ENCODE measurements at places on chromosomes 4 and X.

- DNase-seq, result no peak
These were observed 8.1 kb downstream of the JAKMIP1 start for GRCh38 chr4:6192245-6192644.

DNA sequence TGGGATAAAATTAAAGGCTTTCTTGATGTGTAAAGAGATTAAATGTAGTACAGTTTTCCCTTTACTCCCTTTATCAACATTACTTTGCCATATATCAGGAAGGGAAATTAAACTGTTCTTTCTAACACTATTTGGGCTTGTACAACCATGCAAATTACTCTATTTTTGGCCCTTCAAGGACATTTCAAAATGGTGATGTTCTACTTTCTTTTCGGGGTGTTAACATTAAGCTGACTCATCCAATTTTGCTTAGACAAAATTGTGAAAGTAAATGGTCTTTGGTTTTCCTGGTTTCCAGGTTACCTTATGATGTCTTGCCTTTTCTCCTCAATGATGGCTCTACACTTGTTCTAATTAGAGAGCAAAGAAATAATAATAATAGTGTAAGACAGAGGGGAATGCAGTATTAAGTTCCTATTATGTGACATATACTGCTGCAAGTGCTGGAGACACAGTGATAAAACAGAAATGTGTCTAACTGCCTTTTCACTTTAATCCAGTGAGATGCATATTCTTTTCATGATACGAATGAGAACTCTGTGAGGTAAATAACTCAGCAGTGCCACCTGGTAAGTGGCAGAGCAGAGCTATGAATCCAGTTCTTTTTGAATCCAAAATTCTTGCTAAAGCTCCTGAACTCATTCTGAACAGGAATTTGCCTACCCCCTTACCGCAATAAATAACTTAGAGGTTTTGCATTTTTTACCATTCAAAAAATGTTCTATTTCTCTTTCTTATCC is 35.7 kb upstream of the PDE5A start:
- DNase-seq, result no peak

DNA sequence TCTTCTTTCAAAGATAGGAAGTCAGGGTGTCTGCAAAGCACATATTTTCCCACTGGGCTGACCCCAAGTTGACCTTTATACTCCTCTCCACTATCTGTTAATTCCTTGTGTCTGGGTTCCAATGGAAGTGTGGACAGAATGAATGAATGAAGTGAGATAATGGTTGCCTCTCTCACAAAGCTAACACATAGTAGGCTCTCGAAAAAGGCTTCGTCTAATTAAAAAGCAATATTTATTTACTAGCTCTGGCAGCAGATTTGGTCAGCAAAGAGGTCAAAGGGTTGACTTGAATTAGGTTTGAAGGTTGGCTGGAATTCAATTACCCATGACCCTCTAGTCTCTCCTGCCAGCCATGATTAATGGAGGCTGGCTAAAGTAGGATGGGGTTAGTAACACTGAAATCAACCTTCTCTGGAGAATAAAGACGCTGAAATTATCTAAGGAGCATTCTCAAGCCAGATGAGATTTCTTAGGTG is 280.3 kb upstream of the KLF3 start:
- no peak for DNase-seq

GRCh38 chr4:22233230-22233629 is 282.6 kb downstream of the ADGRA3 start:
- DNase-seq, result no peak

DNA sequence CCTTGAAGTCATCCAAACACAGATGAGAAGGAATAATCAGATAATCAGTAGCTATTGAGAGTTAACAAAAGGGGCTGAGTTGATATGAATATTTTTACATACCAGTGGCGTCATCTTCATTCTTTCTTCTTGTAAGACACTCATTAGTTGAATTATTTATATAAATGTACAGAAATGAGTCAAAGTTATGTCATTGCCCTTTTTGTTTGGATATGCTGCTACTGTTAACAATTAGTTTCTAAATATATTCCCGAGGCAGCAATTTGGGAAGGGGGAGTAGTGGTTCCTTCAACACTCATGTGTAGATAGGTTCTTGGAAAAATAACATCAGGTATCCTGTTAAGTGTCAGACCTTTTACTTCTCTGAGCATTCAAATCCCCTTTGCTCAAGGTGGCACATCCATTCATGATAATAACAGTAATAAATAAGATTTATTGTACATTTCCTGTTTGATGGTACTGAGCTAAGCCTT is 436.6 kb downstream of the SPRY1 start:
- no peak for DNase-seq

GRCh38 chr4:169811476-169811875 is 53.7 kb upstream of the HPF1 start:
- no peak for DNase-seq

- DNase-seq, result no peak
These were observed 11.7 kb downstream of the ARX start for GRCh38 chrX:25004040-25004439.

DNA sequence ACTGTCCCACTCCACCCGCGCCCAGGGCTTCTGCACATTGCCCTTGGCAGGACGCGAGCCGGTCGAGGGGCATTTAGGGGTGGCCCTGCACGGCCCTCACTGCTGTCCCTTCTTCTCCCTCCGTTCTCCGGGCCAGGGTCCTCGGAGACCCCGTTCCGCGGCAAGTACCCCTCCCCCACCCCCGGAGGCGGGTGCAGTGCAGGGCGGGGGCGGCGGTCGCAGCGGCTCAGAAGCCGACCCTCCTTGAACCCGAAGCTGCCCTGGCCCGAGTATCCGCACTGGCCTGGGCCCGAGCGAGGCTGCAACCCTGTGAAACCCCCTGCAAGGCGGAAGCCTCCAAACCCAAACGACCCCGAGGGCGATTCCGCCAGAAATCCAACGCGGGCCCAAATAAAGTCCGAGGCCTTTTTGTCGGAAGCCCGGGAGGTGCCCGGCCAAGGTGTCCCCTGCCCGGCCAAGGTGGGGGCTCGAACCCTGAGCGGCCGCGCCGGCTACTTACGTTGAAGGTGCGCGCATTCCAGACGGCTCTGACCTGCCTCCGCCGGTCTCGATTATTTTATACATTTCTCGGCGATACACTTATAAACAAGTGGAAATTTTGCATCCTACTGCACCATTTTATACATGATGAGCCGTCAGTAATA is 53.1 kb upstream of the TMEM33 start:
- no peak for DNase-seq

- no peak for DNase-seq
These were observed 10.8 kb downstream of the DAPP1 start for GRCh38 chr4:99827454-99827853.

DNA sequence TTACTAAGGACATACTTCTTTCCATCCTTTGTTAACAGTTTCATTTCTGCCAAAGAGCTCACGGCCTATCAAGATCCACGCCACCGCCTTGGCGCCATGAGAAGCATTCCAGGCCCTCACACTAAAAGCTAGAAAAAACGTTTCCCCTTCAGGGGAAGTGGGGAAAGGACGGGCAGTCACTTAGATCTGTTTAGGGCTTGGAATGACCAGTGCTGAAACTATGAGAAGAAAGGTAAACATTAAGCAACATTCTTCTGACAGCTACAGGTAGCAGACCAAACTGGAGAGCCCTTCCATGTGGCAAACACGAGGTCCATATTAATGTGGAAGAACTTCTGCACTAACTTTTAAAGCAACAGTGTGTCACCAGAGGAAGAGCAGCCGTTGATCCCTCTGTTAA is 146.7 kb downstream of the SH3KBP1 start:
- DNase-seq, result no peak

DNA sequence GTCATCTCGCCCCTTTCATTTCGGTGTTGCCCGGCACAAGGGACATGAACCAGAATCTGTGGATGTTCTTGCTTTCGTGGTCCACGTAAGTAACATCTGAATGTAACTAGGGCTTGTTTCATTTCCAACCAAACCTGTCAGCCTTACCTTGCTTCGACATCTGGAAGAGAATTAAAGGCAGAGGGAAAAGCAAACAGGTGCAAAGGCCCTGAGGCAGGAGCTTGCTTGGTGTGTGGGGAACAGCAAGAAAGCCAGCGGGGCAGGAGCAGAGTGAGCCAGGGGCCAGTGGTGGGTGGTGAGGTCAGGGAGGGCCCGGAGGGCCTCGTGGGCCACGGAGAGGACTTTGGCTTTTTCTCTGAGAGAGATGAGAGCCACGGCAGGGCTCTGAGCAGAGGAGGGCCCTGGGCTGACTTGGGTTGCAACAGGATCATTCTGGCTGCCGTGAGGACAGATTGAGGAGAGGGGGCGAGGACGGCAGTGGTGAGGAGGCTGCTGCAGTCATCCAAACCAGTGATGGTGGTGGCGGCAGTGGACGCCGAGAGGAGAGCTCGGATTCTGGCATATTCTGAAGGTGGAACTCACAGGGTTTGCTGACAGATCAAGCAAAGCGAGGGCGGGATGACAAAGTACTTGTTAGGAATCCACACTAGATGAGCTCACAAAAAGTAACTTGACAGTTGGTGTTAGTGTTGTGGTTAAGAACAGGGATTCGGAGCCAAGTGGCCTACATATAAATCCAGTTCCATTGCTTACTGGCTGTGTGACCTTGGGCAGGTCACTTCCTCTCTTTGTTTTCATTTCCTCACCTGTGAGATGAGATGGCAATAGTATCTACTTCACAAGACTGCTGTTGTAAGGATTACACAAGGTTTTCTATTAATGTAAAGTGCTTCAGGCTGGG is 6.8 kb upstream of the WDR13 start:
- DNase-seq, result no peak

DNA sequence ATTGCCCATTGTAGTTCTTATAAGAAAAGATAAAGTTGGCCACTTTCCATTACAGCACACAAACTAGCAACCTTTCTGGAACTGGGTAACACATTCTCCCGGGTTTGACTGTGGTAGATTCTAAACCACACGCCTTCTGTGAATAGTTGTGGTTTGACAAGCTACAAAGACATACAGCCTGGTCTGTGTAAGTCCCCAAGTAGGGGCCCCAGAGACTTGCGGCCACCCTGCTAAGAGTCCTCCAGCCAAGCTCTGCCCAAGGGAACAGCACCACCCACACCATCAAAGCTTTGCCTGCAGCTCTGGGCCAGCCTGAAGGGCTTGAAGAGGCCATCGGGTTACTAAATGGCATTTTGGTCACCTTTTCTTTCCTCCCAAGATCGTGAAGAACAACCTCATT is 203.4 kb downstream of the MAML3 start:
- DNase-seq, result peak; percentile 72

GRCh38 chr4:17704020-17704650 is 77.3 kb downstream of the FAM184B start:
- DNase-seq, result no peak

GRCh38 chr4:115424852-115425251 is 311.4 kb upstream of the NDST4 start:
- no peak for DNase-seq

- DNase-seq, result no peak
These were observed 1452.6 kb downstream of the PCDH7 start for GRCh38 chr4:32172761-32173160.

- DNase-seq, result no peak
These were observed 90.7 kb downstream of the NDST3 start for GRCh38 chr4:118124997-118125396.

- no peak for DNase-seq
These were observed 63.1 kb upstream of the CITED1 start for GRCh38 chrX:72368796-72369195.

GRCh38 chrX:120726294-120726693 is 96.4 kb upstream of the C1GALT1C1 start:
- DNase-seq, result peak; percentile 60

DNA sequence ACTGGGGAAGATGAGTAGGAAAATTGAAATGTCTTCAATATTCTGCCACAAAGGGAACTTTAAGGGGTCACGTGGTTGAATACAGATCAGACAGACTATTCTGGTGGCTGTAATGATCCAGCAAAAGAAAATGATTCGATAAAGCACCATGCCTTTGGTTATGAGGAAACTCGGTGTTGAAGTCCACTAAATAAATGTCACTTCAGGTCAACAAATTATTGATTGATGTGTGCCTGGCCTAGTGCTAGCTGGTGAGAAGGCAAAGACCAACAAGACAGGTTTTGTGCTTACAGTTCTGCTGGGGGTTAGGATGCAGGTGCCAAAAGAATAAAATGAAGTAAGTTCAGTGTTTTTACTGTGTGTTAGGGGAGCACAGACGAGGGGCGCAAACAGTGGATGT is 142.5 kb downstream of the STAG2 start:
- no peak for DNase-seq

- no peak for DNase-seq
These were observed 54.2 kb downstream of the ENOX2 start for GRCh38 chrX:130848763-130849162.

DNA sequence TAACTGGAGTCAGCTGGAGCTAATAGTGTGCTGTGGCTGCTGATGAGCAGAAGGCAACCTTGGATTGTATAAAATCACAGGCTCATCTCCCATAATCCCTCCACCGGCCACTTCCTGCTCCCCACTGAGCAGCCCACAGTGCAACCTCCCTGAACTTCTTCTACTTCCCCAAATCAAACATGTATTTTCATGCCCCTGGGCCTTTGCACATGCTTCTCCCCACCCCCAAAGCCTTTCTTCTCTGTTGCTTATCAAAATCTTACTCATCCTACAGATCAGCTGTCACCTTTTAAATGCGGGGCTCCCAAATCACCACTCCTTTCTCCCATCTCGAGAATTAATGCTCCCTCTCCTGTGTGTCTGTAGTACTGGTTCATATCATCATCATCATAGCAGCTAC is 35.8 kb downstream of the RHOH start:
- no peak for DNase-seq

DNA sequence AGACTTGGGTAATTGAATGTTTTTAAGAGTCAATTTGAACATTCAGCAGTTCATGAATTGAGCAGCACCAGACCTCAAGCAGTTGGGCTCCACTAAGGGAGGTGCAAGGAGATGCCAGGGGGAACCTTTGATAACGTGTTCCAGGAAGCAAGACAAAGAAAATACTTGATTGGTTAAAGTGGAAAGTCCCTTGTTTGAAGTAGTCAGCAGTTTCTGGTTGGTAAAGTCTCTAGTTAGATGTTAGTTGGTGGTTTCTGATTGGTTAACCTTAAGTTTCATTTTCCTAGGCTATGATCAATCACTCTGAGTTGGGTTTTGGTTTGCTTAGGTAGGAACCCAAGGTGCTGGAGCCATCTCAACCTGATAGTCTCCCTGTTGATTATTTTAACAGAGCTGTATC is 4.0 kb downstream of the HERC6 start:
- no peak for DNase-seq

- no peak for DNase-seq
These were observed 1310.9 kb downstream of the PCDH7 start for GRCh38 chr4:32031026-32031425.

- DNase-seq, result no peak
These were observed 136.2 kb downstream of the CDS1 start for GRCh38 chr4:84719115-84719514.

DNA sequence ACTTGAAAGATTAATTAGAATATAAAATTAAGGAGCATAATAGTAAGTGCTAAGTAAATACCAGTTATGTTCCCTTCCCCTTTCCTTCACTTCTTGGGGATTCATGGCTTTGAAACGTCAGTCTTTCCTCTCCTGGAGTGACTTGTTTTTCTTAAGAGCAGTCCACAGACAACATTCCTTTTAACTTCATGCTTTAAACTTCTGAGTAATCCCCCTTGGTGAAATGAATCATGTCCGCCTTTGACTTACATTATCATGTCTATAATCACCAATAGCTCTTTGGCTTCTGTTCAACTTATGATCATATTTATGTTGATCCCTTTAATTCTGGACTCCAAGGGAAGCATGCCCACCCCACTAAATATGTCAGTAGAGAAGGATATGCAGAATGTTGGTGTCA is 1012.1 kb upstream of the SLIT2 start:
- DNase-seq, result no peak

All from GM06990 (cell line).